GM12878 (cell line): ENCODE measurements at places on chromosomes 4 and X. TPM values are rescaled to one million over a fixed set of nuclear protein-coding genes. Genes with fewer than 3 reads are reported as not detected.

DNA sequence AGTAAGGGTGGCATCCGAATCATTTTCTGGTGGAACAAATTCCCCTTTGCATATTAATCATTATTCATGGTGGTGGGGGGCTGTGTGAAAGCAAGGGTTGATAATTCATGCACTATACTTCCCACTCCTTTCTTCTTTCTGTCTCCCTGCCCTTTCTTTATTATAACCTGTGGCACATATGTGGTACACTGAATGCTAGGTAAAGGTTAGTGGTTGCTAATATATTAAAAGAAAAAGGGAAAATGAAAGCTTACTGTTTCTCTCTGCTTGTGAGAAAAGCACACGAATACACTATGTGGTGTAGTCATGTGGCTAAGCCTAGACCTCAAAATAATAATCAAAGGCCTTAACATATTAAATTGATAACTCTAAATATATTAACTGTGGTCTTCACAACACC, 178.4 kb upstream of the RPS6KA3 start:
- DNase-seq, result no peak

DNA sequence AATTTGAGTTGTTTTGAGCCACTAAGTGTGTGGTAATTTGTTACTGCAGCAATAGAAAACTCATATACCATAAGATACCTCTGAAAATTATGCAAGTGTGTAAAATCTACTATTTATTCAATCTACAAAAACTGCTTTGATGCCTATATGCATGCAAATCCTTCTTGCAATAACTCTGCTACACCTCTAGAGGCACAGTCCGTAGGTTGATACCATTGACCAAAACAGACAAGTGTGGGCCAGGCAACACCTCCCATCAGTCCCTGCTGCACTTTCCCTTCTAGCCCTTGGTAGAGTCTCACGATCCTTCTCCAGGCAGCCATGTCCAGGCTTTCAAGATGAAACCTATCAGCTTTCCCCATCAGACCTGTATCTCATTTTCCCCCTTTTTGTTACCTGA, 48.8 kb upstream of the FAM9A start:
- no peak for DNase-seq

HTN3 gene
- not detected in 2 replicates for polyA plus RNA-seq

- no peak for DNase-seq
These were observed 146.3 kb downstream of the SHROOM3 start for GRCh38 chr4:76581077-76581962.

GRCh38 chr4:137378821-137379220, 153.5 kb downstream of the PCDH18 start:
- DNase-seq, result no peak

NAA15 gene
- polyA plus RNA-seq, result 80.2 and 91.5 TPM in 2 replicates

NXF2 gene
- not detected in 2 replicates for polyA plus RNA-seq

DNA sequence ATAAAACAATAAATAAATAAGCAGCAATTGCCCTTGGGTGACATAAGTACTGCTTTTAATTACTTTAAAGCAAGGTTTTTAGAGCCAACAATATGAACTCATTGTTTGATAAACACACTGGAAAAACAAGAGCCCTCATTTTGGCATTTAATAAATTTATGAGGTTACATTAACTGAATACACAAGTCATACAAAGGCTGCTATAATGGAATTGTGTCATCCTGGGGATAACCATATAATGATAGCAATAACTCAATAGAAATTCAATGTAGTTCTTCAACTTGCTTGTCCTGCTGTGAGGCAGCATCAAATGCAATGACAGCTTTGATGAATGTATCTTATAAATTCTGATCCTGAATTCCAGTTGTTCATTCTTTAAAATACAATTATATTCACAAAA, 1512.5 kb downstream of the STIM2 start:
- no peak for DNase-seq

DNA sequence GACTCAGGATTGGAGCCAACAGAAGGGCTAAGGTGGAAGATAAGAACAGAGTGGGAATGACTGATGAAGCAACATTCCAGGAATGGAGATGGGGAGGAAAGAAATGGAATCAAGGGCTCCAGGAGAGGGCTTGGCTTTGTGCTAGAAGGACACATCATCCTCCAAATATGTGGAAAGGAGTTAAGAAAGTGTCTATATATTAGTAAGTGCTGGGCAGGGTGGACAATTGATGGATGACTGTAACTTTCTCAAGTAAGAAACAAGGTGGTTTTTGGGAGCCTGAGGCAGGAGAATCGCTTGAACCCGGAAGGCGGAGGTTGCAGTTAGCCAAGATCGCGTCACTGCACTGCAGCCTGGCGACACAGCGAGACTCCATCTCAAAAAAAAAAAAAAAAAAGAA, 71.6 kb upstream of the NFKB1 start:
- no peak for DNase-seq

GRCh38 chr4:55827582-55827981, 8.0 kb downstream of the EXOC1L start:
- DNase-seq, result no peak

GRCh38 chrX:48667509-48667908, 16.1 kb upstream of the WAS start:
- DNase-seq, result no peak

TACR3 gene
- polyA plus RNA-seq, result not detected in 2 replicates

RBMXL3 gene
- not detected in 2 replicates for polyA plus RNA-seq

CT83 gene
- not detected in 2 replicates for polyA plus RNA-seq

ANOS1 gene
- polyA plus RNA-seq, result 0.03 and 0.20 TPM in 2 replicates

GRCh38 chrX:94850811-94851210, 1176.8 kb downstream of the FAM133A start:
- no peak for DNase-seq

DNA sequence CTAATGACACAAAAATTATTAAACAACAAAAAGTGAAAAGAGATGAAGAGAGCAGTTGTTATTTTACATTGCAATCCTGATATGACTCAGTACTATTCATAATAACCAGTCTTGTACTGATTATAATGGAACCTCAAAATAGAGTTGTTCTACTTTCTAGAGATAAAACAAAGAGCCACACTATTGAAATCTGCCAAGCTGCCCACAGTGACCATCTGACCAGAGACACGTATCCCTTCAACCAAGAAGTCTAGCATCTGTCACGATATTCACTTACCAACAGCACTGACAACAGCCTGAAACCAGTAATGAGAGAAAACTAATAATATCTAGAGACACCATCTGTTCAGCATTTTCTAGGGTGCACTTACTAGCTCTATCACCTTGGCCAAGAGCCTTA, 466.7 kb downstream of the NKX6-1 start:
- peak; percentile 12 for DNase-seq

DNA sequence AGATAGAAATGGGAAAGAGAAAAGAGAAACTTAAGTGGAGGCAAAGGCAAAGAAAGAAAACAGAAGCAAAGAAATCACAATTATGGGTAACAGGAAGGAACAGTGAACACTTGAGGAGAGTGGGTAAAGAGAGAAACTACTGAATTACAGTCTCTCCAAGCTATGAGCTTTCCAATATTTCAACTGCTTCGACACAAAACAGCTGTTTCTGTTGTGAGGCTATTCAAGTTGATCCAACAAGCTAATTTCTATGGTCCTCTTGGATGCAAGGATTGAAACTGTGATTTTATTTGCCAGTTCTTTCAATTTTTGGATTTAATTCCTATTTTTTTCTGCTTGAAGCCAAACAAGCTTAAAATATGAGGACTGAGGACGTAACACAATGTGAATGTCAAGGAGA, 80.5 kb upstream of the ADGRA3 start:
- no peak for DNase-seq
